ENCODE measurements at places on chromosomes 12 and 14.

DNA sequence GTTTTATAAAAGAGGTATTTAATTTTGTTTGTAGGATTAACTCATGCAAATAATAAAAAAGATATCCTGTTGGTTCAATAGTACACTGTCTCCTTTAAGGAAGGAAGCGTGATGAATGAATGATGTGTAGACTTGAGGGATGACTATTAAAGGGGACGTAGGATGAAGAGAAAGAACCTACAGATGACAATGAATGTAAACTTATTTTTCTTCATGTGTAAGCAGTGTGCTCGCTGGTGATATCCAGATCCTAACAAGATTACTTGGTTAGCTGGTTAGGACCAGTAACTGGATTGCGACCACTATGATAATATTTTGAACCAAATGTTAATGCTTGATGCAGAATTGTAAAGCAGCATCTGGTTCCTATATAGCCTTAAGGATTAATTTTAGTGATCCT is 2.6 kb downstream of the ARF6 start:
- DNase-seq: no peak

DNA sequence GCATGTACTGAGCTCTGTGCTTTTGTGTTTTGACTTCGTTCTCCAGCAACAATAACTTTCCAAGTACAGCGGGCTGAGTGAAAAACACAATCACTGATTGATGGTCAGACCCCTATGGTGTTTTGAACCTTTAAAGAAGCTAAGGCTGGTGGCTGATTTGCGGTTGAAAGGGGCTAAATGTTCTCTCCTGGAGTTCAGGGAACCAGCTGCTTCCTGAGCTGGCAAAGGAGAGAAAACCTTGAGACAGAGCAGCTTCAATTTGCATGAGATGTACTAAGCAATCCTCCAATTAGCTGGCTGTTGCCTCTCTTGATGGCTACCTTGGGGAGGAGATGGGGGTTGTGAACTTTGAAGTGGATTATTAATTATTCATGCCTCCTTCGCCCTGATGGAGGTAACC is 546.7 kb upstream of the SEL1L start:
- DNase-seq: no peak

DNA sequence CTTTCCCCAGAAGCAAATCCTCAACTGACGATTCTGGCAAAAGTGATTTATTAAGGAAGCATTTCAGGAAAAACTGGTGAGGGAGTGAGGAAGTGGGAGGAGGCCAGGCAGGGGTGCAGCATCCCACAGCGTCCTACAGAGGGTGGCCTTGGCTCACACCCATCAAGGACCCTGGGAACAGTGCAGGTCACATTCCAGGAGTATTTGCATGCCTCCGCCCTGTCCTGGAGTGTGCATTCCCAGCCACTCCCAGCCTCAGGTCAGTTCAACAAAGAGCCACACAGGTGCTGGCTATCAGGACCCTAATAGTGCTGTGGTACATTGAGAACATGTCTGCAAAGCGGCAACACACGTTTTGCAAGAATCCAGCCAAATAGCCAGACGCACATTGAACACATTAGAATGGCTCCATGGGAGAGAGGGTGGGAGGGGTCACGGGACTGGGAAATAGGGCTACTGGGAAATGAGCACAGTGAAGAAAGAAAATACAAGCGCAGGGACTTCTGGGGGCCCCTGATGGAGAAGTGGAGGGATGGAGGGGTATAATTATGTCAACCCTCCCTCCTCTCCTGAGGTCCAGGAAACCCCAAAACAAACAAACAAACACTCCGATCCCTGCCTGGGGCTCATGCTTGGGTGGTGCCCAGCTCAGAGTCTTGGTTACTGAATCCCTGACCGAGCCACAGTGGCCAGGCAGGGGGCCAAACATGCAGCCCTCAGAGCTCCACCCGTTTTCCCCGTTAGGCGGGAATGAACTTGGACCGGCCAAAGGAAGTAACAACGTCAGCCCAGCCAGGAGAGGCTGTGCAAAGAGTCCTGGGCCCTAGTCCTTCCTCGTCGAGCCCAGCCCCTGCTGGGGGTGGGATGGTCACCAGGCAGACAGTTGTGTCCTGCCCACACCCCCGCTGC is 36.5 kb downstream of the CMKLR1 start:
- no peak for DNase-seq

- no peak for DNase-seq
Observed at GRCh38 chr14:75418850-75419768, 8.7 kb upstream of the JDP2 start.

- DNase-seq: no peak
Observed at GRCh38 chr12:43696154-43696553, 62.4 kb downstream of the PUS7L start.

- DNase-seq: no peak
Observed at GRCh38 chr12:71007020-71007419, 86.5 kb upstream of the PTPRR start.

DNA sequence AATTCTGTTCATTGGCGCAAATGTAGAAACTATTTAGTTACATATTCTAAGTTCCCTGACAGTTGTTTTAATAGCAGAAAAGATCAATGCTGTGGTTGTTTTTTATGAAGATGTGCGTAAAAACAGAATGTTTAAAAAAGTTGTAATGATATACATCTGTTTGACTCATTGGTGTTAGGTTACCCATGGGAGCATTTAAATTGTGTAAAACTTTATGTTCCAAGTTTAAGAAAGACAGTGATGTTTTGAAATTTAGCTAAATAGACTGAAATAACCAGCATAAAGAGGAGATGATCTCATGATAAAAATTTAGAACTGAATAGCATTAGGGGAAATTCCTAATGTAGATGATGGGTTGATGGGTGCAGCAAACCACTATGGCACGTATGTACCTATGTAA is 3.6 kb downstream of the PELI2 start:
- DNase-seq: no peak

GRCh38 chr12:116267948-116268347 is 9.5 kb downstream of the MED13L start:
- DNase-seq: no peak
